ENCODE measurements at places on chromosomes 5 and 9. TPM values are rescaled to one million over a fixed set of nuclear protein-coding genes. Genes with fewer than 3 reads are reported as not detected.

CDX1 gene
- 0.45 TPM for polyA plus RNA-seq

CDKN2B-AS1 gene
- polyA plus RNA-seq = 0.32 TPM

NR2F1 gene
- polyA plus RNA-seq = 220 TPM

HMMR gene
- 30.0 TPM for polyA plus RNA-seq

IFNA13 gene
- polyA plus RNA-seq = not detected

Measured in left kidney (tissue), 8 donors.